Naive thymus-derived CD4-positive, alpha-beta T cell (primary cell): ENCODE measurements at places on chromosomes 16 and 17.

DNA sequence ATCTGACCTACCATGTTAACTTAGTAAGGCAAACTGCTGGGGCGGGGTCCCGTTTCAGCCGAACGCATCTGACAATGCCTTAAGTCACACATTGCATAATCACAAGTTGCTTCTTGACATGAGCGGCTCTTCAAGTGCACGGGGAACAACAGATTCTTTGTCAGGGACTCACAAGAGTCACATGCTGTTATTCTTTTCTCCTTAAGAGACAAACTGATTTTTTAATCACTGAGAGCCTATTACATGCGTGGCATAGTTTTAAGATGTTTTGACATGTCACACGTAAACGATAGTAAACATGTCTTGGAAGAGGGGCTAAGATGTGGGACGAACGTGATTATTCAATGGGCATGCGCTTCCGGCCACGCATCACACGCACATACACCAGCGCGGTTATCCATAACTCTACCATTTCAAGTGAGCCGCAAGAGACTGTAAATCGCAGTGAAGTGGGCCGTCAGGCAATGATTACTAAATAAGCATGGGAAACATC, 63.4 kb downstream of the ADCY9 start:
- no peak for DNase-seq
- H3K36me3 ChIP-seq = no peaks in the 10 kb centered on the region
- no peak overlapping the region for H3K4me3 ChIP-seq
- no peaks in the 10 kb centered on the region for H3K4me1 ChIP-seq

- H3K4me1 ChIP-seq = no peaks in the 10 kb centered on the region
- H3K27me3 ChIP-seq = no peaks in the 10 kb centered on the region
- no peak for DNase-seq
- H3K27ac ChIP-seq = no peak overlapping the region
Observed at GRCh38 chr17:58032691-58033415, 25.8 kb upstream of the SRSF1 start.

GRCh38 chr17:47942568-47942967, 1.2 kb downstream of the PNPO start:
- H3K27ac ChIP-seq = peak overlapping the region; percentile 90
- H3K4me1 ChIP-seq = peaks cover 21% of the 10 kb centered on the region
- DNase-seq = no peak
- peak overlapping the region; percentile 75 for H3K4me3 ChIP-seq

DNA sequence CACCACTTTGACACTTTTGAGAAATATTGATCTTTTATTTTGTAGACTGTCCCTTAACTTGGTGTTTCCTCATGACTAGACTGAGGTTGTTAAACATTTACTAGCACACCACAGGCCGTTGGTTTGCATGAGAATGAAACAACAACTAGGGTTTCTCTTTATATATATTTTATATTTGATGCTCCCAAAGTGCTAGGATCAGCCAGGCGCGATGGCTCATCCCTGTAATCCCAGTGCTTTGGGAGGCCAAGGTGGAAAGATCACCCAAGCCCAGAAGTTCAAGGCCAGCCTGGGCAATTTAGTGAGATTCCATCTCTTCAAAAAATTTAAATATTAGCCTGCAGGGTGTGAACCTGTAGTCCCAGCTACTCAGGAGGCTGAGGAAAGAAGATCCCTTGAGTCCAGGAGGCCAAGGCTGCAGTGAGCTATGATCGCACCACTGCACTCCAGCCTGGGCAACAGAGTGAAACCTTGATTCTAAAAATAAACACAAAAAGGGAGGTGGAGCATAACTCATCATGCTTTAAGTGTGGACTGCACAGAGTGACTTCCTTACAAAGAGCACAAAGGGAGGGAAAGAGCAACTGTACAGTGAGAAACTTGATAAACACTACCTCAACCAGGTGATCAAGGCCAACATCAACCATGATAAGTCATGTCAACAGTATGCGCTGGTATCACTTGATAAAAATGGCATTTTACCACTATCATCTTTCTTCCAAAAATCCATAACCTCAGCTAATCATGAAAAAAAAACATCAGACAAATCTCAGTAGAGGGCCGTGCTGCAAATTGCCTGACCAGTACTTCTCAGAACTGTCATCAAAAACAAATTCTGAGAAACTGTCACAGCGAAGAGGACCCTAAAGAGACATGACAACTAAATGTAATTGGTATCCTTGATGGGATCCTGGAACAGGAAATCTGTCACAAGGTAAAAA, 72.8 kb upstream of the ATF7IP2 start:
- H3K4me3 ChIP-seq = no peak overlapping the region
- no peaks in the 10 kb centered on the region for H3K27me3 ChIP-seq
- no peaks in the 10 kb centered on the region for H3K36me3 ChIP-seq

- peaks cover 8% of the 10 kb centered on the region for H3K4me1 ChIP-seq
- no peaks in the 10 kb centered on the region for H3K27me3 ChIP-seq
- H3K4me3 ChIP-seq = no peak overlapping the region
- no peaks in the 10 kb centered on the region for H3K36me3 ChIP-seq
- H3K27ac ChIP-seq = no peak overlapping the region
Observed at GRCh38 chr16:87824016-87824990, 45.0 kb downstream of the SLC7A5 start.

DNA sequence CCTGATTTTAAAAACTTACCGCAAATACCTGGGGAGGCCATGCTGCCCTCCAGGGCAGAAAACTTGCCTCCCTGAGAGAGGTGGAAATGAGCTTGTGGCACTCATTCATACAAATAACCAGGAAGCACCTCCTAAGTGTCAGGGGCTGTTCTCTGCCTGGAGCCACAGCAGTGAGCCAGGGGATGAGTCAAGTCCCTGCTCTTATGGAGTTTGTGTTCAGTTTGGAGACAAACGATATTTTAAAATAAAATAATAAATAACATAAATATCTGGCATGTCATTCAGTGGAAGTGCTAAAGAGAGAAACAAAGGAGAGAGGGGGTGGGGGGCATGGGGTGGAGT, 313.8 kb downstream of the C16orf95 start:
- no peak for DNase-seq
- no peaks in the 10 kb centered on the region for H3K4me1 ChIP-seq
- no peaks in the 10 kb centered on the region for H3K27me3 ChIP-seq
- H3K4me3 ChIP-seq = no peak overlapping the region
- no peaks in the 10 kb centered on the region for H3K36me3 ChIP-seq
- H3K27ac ChIP-seq = no peak overlapping the region

- no peaks in the 10 kb centered on the region for H3K27me3 ChIP-seq
- H3K27ac ChIP-seq = no peak overlapping the region
- no peak for DNase-seq
- H3K4me3 ChIP-seq = no peak overlapping the region
- no peaks in the 10 kb centered on the region for H3K36me3 ChIP-seq
Observed at GRCh38 chr16:4017807-4018206, 98.4 kb downstream of the ADCY9 start.
